Left forelimb (tissue), 1 donor: ENCODE measurements at places on chromosomes 7 and 10.

- no peak for DNase-seq
Observed at GRCh38 chr10:14293526-14293925, 37.2 kb downstream of the FRMD4A start.

DNA sequence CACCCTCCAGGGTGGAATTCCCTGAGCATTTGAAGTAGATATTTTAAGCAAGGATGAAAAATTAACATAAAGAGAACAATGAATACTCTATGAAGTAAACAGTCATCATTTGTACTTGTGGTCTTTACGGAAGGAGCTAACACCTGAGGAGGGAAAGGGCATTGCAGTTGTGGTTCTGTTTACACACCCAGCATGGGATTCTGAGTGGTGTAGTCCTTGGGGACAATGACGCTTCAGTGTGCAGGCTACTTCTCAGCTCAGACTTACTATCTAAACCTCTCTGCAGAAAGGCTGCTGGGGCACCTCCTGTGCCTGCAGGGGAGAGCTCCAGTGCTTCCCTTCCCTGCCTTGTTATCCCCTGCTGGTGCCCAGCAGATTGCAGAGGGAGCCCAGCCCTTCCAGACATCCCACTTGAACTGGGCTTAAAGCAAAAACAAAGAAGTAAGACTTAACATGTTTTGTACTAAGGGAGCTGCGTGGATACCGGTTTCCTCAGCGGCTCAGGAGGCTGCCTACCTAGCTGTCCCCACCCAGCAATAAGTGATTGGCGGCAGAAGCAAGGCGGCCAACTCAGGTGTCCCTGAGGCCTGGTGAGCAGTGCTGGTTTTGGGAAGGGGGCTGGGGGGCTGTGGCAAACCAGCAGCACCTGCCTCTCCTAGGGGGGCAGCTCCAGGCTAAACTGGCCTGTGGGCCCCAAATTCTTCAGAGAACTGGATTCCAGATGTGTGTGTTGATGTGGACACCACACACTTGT, 89.1 kb downstream of the CELF2 start:
- DNase-seq: no peak

DNA sequence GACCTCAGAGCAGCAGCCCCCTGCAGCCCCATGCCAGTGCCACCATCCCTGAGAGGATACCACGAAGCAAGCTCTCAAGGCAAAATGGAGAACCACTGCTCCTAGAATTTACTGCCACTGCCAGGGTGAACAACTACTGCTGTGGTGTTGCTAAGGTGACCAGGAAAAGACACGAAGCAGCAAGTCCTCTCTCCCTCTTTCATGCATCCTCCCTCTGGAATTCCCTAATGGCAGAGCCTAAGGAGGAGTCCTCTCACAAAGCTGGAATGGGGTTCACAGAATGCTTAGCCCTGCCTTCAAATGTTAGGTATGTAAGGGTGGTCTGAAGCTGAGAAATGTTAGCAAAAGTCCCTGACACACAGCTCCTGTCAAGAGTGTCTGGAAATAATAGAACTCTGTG, 35.8 kb upstream of the NPSR1 start:
- no peak for DNase-seq

GRCh38 chr10:62744136-62744535, 60.4 kb upstream of the ADO start:
- DNase-seq: no peak

DNA sequence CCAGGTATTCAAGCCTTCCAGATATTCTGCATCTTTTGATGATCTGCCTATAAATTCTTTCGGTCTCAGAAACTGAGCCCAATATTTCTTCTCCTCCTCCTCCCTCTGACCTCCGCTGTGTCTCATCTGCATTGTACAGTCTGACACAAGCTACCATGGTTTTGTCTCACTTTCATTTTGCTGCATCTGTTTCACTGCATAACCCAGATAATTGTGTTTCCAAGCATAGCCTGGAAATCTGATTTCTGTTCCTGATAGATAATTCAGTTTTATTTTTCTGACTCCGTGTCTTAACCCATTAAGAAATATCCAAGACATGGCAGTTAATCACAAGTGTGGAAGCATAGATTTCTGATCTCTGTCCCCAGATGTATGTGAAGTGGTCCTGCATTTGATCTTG, 374.2 kb upstream of the SEMA3A start:
- no peak for DNase-seq

DNA sequence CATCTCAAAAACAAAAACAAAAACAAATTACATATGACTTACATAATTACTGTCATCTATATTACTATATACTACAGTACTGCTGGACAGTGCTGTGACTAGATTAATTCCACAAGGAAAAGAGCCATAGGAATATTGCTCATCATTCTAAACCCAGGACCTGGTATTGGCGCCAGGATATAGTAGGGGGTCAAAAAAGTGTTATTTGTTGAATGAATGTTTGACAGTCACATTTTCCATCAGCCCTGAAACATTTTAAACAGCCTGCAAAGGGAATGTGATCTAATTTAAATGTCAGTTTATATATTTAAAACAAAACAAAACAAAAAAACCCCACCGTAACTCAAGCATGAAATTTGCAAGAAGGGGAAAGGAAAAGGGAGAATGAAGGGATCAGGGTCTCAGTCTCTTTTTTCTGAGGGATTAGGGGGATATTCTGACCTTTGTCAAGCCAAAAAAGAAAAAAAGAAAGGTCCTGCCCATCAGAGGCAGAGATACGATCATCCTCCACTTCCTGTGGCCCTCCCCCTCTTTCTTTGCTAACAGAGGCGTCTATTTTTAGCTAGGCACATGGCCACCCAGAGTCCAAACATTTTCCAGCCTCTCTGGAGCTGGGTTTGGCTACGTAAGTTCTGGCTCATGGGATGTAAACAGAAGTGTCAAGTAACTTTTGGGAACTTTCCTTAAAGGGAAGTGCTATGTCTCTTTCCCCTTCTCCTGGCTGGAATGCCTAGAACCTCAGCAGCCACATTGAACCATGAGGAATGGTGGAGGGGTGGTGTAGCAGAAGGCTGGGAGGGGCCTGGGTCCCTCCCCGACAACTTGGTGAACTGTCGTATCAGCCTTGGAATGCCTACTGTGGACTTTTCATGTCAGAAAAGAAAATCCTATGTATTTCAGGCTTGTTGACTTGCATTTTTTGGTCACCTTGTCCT, 44.6 kb upstream of the DLG5 start:
- peak; percentile 70 for DNase-seq

- DNase-seq: no peak
Observed at GRCh38 chr10:132634947-132635271, 97.3 kb downstream of the INPP5A start.

- no peak for DNase-seq
Observed at GRCh38 chr7:50481867-50482266, 31.7 kb upstream of the FIGNL1 start.

- no peak for DNase-seq
Observed at GRCh38 chr10:88152728-88153133, 289.3 kb downstream of the PTEN start.

DNA sequence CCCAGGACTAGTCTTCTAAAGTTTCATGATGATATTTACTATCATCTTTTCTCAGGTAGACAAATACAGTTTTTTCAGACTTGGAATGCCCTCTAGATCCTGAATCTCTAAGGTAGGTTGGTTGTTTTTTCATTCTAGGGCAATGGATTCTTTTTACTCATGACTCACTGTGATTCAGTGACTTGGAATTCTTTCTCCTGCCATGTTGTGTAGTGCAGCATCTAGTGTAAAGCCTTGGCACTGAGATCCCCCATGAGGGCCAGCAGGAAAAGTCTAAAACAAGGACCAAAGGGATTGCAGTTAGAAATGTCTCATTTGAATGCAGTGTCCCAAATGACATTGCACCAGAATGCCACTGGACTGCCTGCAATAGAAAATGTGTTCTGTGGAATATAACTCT, 430.4 kb downstream of the NEBL start:
- DNase-seq: no peak

DNA sequence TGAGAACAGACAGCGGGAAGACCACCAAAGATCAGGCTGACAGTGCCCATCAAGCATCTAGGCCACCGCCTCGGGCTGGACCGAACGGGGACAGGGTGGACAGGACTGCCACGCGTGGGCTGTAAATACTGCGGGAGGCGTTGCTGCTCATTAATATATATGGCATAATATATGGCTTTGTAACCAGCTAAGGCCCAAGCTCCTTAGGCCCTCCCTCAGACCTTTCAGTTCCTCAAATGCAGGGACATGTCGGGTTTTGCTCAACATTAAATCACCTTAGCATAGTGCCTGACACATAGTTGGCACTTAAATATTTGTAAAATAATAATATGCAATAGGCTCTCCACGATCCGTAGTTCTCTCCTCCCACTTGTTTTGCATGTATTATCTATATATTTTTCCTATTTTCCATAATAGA, 402 bp upstream of the TMEM168 start:
- no peak for DNase-seq

- no peak for DNase-seq
Observed at GRCh38 chr10:73623056-73623455, 18.2 kb downstream of the MYOZ1 start.

- DNase-seq: no peak
Observed at GRCh38 chr10:44177610-44178009, 207.3 kb downstream of the CXCL12 start.

- no peak for DNase-seq
Observed at GRCh38 chr10:8356283-8356682, 301.8 kb downstream of the GATA3 start.

DNA sequence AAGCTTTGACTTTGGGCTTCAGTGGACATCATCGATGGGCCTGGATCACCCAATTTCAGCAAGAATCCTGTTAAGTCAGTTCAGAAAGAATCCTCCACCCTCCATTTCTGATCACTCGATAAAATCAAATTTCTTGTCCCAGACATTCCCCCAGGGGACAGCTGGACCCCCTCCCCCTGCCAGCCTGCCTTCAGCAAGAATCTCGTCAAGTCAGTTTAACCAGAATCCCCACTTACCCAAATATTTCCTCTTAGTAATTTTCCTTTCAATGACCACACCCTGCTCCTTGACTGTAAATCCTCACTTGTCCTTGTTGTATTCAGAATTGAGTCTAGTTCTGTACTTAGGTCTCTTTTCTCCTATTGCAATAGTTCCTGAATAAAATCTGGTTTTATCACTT, 766.9 kb downstream of the XPNPEP1 start:
- DNase-seq: no peak

DNA sequence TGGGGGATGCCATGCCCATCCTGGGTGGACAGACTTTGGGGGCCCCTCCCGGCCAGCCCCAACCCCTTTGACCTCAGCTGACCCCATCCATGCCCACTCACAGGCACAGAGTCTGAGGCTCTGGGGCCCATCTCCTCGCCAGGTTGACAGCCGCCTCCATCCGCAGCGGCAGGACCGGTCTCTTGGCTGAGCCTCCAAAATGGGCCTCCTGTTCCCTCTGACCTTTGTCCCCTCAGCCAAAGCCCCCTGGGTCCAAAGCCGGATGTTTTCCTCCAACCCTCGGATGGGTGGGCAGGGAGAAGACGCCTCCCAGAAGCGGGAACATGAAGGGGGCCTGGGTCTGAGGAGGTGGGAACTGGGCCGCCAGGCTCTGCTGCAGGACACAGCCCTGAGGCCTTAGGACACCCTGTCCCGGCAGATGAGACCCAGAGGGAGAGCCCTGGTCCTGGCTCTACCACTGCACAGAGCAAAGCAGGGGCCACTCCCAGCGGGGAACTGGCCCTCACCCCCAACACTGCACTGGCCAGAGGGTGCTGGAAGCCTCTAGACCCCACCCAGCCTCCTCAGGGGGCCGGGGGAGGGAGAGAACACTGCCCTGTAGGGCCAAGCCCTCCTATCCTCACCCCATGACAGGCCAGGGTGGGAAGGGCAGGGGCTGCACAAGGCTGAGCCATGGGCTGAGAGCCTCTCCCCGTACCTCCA, 12.6 kb downstream of the PDGFA start:
- DNase-seq: no peak

DNA sequence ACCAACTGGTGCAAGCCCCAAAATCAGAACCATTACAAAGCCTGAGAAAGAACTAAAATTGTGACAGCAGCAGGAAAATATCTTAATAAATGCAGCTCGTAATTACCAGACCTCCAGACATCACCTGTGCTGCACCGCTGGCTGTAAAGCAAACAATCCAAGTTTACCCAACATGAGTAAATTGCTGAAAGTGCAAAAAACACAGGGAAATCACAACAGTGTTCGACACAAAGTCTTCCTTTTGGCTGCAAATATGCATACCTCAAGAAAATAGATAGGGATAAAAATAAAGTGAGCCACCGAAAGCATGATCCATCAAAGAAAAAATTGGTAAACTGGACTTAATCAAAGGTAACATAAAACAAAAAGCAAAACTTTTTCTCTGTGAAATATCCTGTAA, 101.7 kb downstream of the SLC16A9 start:
- DNase-seq: no peak

- DNase-seq: no peak
Observed at GRCh38 chr10:117134056-117134305, 4.1 kb downstream of the VAX1 start.

DNA sequence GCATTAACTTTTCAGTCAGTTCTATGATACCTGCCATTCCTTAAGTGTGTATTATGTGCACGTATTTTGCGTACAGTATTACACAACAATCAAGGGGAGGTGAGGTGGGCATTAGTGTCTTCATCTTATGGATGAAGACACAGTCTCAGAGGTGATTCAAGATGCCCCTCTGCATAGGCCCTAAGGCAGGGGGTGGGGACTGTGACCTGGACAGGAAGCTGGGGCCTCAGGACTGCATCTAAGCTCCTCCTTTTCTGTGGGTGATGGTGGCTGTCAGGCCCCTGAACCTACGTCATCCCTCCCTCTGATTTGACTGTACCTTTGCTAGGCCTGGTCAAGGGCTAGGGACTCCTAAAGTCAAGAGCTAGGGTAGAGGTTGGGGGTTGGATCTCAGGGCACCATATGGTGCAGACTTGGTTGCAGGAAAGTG, 38.9 kb downstream of the HK1 start:
- DNase-seq: no peak

GRCh38 chr7:28128608-28129007, 52.0 kb downstream of the JAZF1 start:
- DNase-seq: no peak

DNA sequence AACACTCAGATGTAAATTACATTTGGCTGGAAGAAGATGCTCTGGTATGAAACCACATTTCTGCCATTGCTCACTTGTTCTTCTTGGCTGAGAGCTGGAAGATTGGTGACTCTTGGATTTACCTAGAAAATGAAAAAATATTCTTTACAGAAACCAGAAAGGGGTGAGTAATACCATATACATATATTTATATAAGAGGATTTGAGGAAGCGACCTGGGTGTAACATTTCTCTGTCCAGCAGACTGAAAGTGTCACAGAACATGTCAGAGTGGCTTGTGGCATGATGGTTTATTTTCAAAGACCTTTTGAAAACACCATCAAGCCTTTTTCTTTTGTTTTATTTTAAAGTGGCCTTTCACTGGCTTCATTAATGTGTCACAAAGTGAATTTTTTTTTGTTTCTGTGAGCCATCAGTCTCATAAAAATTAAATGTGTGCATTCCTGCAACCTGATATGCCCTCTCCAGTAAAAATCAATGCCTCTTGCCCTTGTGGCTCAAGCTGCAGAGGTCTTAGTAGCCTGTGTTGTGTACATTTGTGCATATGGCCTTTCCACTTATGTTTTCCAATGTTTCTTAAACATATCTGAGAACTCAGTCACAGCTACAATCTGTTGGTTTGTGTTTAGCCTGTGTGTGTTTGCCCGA, 23.5 kb downstream of the CREB5 start:
- DNase-seq: no peak

GRCh38 chr10:129792864-129793263, 171.2 kb downstream of the EBF3 start:
- DNase-seq: no peak
